Naive thymus-derived CD8-positive, alpha-beta T cell (primary cell): ENCODE measurements at places on chromosomes 2 and 18.

GRCh38 chr2:37196320-37197195, at the start of gene CEBPZOS:
Gene CEBPZOS (plus strand): TSS chr2:37196496. CDS start chr2:37199705, 3,209 bp downstream.
- peak; percentile 96 for DNase-seq

- no peak for DNase-seq
These were observed 879.6 kb downstream of the SUCLG1 start for GRCh38 chr2:83579507-83579906.

- no peak for DNase-seq
These were observed 41.8 kb upstream of the PDK1 start for GRCh38 chr2:172513935-172514586.

- DNase-seq = no peak
These were observed 464.0 kb downstream of the FBXO15 start for GRCh38 chr18:73683409-73684238.

GRCh38 chr2:96555146-96555610, 18.6 kb downstream of the ARID5A start:
- no peak for DNase-seq
